ENCODE measurements at places on chromosomes 7 and 10. TPM values are rescaled to one million over a fixed set of nuclear protein-coding genes. Genes with fewer than 3 reads are reported as not detected.
A peak's percentile ranks its signal among the peaks of the same experiment; 100 is the strongest.

- DNase-seq: peak; percentile 50
Observed at GRCh38 chr10:125134483-125134848, 25.9 kb downstream of the CTBP2 start.

DNA sequence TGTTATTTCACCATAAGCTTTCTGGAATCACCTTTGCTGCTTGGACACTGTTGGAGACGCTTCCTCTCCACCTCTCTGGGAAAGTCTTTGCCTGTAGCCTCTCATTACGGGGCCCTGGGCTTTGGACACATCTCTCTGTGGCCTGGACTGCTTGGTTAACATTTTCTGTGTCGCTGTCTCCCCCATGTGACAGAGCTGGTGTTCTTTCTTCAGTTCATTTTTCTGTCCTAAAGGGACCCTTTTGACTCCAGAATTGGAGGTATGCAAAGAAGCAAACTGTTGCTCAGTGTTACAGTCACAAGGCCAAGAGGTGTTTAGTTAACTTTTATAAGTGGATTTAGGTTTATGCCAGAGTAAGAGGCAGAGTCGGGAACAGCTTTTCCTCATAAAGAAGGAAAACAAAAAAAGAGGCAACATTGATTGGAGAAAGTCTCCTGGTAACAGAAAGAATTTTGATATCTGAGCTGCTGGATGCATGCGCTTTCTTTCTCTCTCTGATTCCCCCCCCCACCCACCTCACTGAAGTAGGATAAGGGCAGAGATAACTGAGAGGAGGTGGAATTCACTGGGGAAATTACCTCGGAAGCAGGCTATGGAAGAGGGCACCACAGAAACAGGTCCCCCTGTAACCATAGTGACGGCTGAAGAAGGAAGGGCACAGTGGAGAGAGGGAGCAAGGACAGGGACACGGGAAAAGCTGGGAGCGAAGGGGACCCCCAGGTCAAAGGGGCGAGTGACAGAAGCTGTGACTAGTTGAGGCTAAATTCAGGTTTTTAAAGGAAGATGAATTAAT is 57.8 kb downstream of the LGI1 start:
- no peak for DNase-seq

- DNase-seq: no peak
Observed at GRCh38 chr7:35251606-35252310, 2.1 kb downstream of the TBX20 start.

DNA sequence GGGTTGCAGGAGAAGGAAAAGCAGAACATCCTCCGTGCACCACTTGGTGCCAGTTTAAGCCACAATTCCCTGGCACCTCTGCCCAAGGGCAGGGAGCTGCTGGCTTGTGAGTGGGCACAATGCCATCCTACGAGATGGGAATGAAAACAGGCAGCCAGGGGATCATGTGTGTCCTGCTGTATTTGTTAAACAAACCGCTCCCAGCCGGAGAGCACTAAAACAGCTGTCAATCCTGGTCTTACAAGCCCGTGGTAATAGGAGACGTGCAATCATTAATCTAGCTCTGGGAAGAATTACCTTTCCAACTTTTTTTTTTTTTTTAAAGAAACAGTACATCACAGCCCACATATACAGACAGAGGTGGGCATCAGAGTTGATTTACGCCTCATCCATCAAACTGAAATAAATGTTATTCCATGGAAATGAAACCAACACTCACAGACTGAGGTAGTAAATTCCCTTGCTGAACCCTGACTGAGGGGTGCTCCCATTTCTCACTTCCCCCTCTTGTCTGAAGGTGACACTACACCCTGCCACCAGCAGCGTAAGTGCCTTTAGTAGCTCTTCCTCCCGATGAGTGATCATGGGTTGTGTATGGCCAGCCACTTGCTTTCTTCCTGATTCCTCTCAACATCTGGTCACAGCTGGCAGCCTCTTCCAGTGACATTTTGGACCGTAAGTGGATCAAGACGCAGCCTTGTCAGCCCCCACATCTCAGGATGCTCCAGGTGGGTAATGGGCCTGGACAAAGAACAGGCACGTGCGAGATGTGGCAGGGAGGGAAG is 143.8 kb downstream of the TEX36 start:
- DNase-seq: no peak

GRCh38 chr10:83164156-83164555 is 975.2 kb upstream of the GHITM start:
- DNase-seq: no peak

- no peak for DNase-seq
Observed at GRCh38 chr7:47931005-47932004, 17.0 kb downstream of the PKD1L1 start.

DNA sequence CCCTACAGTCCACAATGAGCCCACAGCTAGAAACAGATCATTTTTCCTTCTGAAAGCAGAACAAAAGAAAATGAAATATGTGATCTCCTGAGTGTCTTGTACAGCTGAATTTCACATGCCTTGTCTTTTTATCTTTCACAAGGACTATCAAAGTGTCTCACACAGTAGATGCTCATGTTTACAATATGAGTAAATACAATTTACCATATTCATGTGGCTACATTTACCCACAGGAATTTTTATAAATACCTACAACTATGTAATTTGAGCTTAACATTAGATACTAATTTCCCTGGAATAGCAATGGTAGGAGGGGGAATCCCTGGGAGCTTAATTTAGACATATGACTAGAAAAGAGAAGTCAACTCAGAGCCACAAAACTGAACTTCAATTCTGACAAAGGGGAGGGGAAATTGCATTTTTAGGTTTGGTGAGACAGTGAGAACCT is 186.2 kb downstream of the MACC1 start:
- no peak for DNase-seq

GRCh38 chr10:24617771-24618396 is 105.8 kb downstream of the ARHGAP21 start:
- DNase-seq: peak; percentile 69

- no peak for DNase-seq
Observed at GRCh38 chr10:113071446-113071845, 121.4 kb downstream of the TCF7L2 start.

GRCh38 chr7:13288516-13288915 is 601.1 kb downstream of the ARL4A start:
- no peak for DNase-seq

DNA sequence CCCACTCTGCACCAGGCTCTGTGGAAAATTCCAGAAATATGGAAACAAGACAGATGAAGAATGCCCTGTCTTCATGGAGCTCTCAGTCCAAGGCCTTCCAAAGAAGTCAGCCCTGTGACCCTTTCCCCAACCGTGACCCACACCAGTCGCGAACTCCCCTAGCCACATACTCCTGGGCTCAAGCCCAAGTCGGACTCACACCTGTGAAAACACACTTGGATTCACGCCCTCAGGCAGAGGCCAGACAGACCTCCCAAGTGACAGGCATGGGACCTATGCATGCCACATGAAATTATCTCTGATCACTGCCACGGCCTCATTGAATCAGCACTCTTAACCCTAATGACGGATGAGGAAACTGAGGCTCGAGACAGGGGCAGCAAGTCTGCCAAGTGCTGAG is 42.5 kb downstream of the ZCCHC24 start:
- DNase-seq: no peak

GRCh38 chr7:16509829-16510228 is 16.8 kb upstream of the LRRC72 start:
- no peak for DNase-seq

DNA sequence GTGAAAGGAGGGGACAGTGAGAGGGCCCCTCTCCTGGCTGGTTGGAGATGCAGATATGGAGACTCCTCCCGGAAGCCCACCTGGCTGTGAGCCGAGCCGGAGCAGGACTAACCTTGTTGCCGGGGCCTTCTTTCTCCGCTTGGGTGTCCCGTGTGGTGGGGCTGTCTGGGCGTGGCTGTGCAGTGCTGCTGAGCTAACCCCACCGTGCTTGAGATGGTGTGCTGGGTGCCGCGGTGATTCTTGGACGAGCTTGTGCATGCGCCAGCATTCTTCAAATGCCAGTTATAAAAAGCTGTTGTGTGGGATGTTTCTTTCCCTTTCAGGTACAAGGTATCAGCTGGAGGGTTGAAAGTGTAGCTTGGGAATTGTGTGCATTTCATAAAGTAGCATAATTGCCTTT is 48.8 kb downstream of the DAGLB start:
- DNase-seq: no peak

DNA sequence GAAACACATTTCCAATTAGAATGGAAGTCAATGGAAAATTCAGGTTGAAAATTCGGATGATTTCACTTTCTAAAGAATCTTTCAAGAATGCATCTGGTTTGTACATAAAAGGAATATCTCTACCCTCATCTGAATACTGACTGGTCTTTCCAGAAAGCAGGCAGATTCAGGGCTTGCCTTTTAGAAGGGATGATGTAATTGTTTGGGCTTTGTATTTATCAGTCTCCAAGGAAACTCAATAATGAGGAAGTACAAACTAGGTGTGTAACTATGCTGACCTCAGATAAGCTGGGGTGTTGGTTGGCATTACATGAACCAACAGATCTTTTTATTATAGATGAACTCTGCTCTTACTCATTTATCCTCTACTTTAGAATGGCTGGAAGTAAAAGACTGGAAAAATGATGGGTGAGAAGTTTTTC is 24.1 kb downstream of the PDLIM1 start:
- no peak for DNase-seq

- DNase-seq: no peak
Observed at GRCh38 chr7:37098762-37099161, 349.9 kb downstream of the ELMO1 start.

DNA sequence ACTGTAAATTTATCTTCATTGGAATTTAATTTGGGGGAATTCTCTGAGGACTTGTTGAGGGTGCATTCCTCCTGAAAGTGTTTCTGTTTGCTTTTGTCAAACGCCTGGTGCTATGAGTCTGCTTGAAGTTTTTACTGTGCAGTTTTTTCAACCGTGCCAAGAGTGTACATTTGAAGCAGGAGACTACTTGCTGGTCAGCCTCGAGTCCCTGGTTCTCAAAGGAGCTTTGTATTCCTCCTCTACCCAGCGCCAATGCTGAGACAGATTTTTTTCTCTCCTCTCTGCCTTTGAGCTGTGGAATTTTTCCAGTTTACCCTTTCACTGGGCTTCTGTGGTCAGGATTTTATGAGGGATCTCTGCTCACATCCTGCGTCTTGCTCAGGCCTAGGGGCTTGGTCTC is 62.1 kb downstream of the NPY start:
- no peak for DNase-seq

DNA sequence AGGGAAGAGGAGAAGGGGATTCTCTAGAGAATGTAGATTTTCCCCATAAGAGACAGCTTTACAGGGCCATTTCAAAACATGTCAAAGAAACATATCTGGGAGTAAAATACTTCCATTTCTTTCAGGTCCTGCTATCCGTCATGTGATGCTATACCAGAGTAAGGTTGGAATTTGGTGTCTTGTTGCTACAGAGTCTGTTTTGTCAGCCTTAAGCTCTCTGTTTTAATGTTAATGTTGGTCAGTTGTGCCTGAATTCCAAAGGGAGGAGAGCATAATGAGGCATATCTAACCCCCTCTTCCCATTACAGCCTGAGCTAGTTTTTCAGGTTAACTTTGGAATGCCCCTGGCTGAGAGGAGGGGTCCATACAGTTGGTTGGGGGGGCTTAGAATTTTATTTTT is 94.7 kb upstream of the CCDC71L start:
- DNase-seq: no peak

GRCh38 chr10:90062786-90063185 is 361.4 kb downstream of the KIF20B start:
- DNase-seq: no peak

DNA sequence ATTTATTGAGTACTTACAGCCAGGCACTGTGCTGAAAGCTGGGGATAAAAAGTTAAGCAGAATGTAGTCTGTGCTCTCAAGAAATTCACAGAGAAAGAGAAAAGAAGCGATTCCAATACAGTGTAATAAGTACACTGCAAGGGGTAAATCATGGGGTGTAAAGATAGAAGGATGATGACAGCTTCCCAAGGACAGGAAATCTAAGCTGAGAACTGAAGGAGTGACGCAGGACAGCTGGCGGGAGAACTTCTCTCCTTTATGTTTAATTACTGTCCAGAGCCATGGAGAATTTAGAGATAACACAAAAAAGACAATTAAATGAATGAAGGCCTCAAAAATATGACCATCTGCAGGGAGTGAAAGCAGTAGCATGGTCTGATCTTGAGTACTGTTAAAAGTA is 34.8 kb downstream of the C7orf33 start:
- DNase-seq: no peak

DNA sequence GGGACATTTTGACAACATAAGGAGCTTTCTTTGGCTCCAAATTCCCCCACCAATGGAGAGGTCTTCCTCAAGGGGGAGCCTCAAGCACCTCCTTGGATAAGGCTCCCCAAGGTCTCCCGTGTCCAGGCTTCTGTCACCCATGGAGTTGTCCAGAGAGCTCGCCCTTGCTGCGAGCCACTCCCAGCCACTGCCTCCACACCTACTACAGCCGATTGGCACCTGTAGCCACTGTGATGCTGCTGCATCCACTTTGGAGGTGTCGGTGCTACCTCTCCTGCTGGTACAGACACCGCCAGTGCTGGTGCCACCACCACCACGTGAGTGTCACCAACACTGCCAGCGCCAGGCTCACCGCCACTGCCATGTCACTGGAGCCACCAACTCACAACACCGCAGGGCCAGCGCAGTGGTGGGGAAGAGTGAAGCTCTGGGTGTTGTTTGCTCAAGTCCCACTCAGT is 22.1 kb upstream of the ENO4 start:
- DNase-seq: no peak

DNA sequence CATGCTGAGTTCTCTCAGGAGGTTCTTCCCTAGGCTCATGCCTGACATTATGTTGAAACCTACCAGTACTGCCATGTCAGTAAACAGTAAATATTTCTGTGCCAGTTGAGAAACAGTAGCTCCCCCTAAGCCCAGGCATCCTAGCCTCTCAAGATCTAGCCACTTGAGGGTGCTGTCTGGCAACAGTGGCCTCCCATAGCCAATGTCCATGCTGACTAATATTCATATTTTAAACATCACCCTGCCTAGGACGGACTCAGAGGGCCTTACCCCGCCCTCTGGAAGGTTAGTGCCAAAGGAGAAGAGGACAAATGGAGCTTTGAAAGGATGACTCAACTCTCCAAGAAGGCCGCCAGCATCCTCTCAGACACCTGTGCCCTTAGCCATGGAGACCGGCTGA is 7.7 kb downstream of the ACSM6 start:
- DNase-seq: no peak

The ACTL6B gene
- not detected for total RNA-seq

The SPACDR gene
- total RNA-seq: 1.8 TPM

The TSPAN13 gene
- 185 TPM for total RNA-seq

The ASB10 gene
- not detected for total RNA-seq

The ACTR3C gene
- 20.1 TPM for total RNA-seq

The OGDHL gene
- total RNA-seq: 0.69 TPM

The TMEM213 gene
- 9.6 TPM for total RNA-seq

The PRSS1 gene
- total RNA-seq: not detected
